ENCODE measurements at places on chromosomes 1 and 21.

- no peak for DNase-seq
Observed at GRCh38 chr1:118494998-118495397, 310.0 kb upstream of the SPAG17 start.

- DNase-seq = no peak
Observed at GRCh38 chr1:41528106-41528505, 43.6 kb upstream of the EDN2 start.

DNA sequence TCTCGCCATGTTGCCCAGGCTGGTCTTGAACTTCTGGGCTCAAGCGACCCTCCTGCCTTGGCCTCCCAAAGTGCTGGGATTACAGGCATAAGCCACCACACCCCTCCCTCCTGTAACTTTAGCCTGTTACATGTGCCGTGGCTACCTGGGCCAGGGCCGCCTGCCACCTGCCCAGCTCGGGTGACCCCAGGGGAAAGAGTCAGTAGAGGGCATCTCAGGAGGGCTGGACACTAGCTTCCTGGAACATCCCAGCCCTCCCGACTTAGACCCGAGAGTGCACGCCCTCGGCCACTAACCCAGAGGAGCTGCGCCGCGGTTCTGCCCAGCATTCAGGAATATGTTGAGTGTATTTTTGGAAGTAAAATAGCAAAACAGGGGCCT, 40.4 kb upstream of the TMEM52 start:
- no peak for DNase-seq

DNA sequence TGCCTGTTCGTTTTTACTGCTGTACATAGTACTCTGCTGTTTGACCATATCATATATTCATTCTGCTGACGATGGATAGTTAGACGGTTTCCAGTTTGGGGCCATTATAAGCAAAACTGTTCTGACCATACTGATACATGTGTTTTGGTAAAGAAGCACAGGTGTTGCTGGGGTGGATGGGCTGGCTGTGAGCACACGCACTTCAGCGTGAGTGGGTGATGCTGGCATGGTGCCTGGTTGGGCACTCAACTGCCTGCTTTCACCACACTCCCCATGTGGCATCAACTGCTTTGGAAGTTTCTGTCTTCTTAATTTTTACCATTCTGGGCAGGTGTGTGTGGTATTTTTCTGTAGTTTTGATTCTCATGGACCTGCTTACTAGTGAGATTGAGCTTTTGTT, 37.3 kb downstream of the ADARB1 start:
- DNase-seq = no peak

All from activated CD4-positive, alpha-beta T cell treated with anti-CD3 and anti-CD28 coated beads, Interleukin-2, amount 50 U/mL, for 4 hours (primary cell).